ENCODE measurements at places on chromosomes 3 and 15.

- DNase-seq = no peak
Observed at GRCh38 chr3:167918008-167918596, 177.6 kb downstream of the GOLIM4 start.

- DNase-seq = no peak
Observed at GRCh38 chr3:30614943-30615342, 8.5 kb downstream of the TGFBR2 start.

DNA sequence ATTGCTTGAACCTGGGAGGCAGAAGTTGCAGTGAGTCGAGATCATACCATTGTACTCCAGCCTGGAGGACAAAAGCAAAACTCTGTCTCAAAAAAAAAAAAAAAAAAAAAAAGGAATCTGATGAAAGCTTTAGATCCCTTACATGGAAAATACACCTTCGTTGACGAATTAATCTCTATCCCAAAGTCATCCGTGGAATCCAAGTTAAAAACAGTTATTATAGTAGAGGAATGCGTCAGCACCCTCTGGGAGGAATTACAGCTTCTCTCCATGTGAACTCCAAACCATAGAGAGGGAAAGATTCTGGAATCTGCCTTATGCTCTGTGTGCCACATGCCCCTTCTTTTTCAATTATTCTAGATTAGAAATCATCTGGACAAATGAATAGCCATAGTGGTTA, 192.3 kb upstream of the C2CD4B start:
- no peak for DNase-seq

- no peak for DNase-seq
Observed at GRCh38 chr3:38268522-38268921, 2.9 kb downstream of the SLC22A13 start.

DNA sequence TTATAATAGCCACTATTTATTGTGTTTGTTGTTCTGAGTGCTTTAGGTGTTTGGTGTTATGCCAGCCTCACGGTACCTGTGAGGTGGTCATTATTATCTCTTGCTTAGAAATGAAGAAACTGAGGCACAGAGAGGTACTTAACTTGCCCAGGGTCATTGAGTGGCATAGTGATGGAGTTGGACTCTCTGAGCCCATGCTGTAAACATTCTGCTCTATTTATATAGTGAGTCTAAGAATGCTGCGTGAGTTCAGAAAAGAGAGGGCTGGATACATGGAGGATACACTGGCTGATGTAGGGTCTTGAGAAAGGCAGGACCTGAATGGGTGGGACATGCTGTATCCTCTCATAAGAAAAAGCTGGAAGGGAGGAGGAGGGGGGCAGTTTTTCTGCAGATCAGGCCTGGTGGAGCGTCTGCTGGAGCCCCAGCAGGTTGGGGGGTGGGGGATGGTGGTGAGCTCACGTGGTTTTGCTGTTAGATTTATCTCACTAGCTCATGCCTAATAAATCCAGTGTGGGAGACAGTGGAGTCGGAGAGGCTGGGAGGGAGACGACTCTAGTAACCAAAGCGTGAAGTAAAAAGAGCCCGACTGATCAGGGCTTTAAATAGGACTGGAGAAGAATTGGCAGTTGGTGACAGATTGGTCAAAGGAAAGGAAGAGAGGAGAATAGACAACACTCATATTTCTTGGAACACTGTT, 16.0 kb downstream of the MED12L start:
- peak; percentile 78 for DNase-seq

- peak; percentile 55 for DNase-seq
Observed at GRCh38 chr3:88219138-88219792, 69.5 kb downstream of the C3orf38 start.

DNA sequence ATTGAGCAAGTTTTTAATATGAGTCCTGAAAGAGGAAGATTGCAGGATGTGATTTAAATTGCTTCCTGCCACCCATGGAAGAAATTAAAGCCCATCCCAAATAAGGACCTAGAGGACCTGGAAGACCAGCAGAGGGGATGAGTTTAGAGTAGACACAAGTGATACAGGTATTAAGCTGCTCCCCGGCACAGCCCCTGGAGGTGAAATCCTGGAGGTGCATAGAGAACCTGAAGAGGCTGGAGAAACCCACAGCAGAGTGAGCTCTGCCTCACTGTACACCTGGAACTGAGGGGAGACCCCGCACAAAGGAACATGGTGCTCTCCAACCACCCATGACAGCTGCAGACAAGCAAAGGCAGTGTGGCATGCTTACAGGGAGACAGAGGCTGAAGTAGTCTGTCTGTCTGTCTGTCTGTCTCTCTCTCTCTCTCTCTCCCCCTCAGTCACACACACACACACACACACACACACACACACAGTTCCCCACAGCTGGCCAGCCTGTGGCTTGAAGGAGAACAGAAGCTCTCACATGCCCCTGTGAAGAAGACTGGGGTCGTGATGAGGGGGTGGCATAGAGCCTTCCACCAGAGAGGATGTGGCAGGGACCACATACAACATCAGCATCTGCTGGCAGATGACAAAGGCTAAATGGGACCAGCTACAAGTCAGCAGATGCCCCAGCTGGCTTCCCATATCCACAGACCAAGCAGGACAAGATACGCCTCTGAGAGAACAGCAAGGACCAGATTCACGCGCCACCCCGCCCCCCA, 38.1 kb downstream of the FSIP1 start:
- no peak for DNase-seq

DNA sequence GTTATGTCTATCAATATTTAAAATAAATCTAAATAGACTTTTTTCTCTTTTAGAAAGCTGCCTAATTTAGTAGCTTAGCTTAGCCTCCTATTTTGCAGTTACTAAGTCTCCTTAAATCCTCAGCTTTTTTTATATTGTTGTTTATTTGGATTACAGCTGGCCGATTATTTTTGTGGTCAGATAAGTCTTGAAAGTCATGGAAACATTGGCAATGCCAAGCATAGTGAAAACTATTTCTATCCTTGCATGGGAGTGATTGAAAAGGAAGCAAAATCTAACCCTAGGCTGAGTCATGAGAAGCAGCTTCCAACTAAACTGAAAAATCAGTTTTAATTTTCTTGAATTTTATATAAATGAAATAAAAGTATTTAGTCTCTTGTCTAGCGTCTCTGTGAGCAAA, 1063.0 kb upstream of the GBE1 start:
- no peak for DNase-seq

DNA sequence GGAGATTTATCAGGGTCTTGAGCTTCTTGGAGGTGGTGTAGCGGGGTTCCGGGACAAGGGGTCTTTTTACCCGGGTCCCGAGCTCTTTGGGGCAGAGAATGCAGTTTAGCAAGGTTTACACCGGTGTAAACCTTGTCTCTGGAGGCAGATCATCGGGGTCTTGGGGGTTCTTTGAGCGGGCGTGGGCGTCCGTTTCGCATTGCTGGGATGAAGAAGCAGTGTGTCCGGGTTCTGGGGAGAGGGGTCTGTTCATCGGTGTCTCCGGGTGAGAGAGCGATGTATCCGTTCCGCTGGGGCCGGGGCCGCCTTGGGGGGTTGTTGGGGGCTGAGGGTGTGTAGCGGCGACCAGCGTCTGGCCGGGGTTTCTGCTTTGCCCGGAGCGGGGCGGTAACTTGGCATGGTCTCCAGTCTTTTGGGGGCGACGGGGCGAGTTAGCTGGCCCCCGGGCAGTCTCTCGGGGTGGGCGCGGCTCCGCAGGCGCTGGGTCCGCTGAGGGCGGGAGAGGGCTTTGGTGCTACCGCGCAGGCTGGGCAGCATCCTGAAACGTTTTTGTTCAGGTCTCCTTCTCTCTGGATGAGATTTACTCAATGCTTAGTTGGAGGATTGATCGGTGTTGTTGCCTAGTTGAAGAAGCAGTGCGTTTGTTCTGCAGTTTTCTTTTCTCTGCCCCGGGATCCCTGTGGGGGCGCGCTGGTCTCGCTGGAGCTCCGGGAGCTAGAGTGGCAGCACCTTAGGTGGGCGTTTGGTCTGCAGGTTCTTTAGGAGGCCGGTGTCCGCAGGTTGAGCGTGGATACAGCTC, 843 bp downstream of the GLCE start:
- DNase-seq = peak; percentile 57

DNA sequence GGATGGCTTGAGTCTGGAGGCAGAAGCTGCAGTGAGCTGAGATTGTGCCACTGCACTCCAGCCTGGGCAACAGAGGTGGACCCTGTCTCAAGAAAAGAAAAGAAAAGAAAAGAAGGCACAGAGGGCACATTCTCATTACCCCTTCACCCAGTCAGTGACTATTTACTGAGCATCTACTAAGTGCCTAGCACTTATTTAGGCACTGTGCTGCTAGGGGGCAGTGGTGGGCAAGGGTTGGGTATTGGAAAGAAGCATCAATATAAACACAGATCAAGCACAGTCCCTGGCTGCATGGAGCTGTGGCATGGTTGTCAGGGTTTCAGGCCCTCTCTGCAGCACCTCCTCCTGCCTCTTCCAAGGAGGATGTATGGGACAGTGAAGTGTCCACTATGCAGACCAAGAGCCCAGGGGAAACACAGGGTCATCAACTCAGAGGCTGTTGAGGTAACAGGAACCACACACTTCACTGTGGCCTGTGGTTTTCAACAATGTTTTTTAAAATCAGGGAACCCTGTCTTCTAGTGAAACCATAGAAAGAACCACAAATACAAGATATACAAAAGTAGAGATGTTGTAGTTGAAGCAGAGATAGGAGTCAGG, 138.5 kb downstream of the RAB11A start:
- DNase-seq = no peak

DNA sequence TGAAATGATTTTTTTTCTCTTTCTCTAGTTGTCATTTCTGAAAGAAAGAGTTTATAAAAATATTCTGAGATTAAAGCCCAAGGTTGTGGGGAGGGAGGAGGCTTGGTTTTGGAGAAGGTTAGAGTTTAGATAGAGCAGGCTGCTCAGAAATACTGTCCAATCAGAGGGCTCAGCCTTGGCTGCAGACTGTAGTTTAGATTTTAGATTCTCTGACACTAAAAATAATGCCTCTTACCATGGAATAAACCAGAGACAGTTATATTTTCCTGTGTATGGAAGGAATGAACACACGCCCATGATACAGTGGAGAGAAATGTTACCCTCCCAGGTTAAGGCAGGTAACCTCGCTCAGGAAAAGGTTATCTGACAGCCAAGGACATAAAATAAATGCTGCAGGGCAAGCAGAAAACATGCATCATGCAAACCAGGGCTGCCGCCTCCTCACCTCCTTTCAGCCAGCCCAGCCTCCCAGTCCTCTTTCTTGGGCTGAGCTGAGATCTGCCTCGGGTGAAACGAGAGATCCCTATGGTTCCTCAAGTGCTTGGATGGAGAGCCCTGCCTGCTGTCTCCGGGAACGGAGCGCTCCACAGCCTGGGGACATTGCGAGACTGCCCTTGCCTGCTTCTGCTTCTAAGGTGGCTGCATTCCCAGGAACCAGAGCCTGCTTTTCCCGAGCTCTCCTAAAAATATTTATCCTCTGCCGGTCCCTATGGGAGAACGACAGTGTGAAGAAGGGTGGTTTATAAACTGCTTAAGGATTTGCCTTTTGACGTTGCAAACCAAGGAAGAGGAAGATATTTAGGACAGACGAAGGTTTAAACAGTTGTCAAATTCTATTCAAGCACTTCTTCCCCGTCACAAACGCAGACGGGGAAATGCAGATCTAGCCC, 848 bp downstream of the NCEH1 start:
- peak; percentile 23 for DNase-seq

GRCh38 chr15:86608461-86609205, 529.0 kb downstream of the AGBL1 start:
- DNase-seq = peak; percentile 12

DNA sequence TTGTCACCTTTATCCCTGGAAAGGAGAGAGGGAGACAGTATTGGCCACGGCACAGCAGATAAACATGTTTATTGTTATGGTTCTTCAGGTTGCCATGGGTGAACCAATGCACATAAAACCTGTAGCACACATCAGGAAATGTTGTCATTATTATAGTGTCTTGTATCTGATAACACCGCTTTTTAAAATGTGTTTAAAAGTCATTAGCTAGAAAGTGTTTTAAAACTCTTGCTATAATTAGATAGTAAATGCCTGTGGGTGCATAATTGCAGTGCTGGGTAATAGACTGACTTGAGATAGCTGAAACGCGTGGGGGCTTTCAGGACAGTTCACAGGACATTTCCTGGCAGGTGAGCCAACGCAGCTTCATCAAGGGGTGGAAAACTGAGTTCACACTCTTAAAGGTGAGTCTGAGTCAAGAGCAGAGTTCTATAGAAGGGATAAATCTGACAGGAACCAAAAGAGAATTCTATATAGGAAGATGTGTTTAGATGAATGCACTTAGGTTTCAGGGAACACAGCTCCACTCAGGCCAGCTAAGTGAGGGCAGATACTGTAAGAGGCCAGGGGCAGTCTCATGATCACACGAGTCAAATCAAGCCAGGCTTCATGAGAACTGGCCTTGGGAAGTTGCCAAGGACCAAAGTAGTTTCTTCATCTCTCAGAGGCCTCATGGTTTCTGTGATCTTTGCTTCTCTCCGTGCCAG, 35.6 kb upstream of the PPP4R2 start:
- no peak for DNase-seq

DNA sequence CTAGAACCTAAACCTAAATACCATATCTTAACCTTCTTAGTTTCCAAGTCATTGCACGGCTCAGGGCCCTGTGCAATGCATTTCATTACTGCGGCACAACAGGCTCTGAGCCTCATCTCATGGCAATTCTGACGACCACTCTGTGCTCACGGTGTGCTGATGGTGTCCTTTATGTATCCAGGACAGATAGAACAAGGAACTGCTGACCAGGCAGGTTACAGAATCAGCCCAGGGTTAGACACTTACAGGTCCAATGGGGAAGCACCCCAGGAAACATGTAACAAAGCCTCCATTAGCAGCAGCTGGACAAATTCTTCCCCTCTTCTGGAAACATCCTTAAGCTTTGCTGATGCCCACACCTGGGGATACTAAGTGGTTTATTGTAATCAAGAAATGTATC, 91.9 kb upstream of the NSMCE3 start:
- no peak for DNase-seq

DNA sequence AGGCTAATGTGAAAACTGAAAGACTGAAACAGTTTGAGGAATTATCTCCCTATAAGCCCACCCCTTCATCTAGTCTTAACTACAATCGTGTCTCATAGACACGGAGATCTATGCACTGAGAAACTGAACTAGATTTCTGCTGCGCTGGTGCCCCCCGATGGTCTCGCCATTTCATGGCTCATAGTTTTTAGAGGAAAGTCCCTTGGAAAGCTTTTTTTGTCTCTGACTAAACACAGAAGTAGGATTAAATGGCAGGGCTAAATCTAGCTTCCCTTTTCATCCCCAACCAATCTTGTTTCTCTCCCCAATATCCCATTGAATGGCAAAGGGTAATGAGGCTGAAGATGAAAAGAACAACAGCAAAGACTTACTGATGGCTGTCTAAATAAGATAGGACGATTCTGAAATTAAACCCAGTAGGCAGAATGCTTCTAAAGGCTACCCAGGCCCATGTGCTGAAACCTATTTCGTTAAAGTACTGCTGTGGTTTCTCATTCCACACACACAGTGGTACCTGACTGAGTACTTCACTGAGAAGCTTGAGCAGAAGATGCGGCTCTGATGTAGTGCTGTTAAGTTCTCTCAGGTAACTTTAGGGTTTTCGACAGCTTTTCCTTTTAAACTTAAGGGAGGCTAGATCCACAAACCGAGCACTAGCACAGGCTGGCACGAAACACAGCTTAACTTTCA, 142.7 kb downstream of the GADL1 start:
- peak; percentile 33 for DNase-seq

GRCh38 chr3:85481411-85482212, 522.8 kb downstream of the CADM2 start:
- no peak for DNase-seq
